ENCODE measurements at places on chromosomes 2 and 18. TPM values are rescaled to one million over a fixed set of nuclear protein-coding genes. Genes with fewer than 3 reads are reported as not detected.

PKP4 gene
- 119 TPM for total RNA-seq

SCG2 gene
- 0.56 TPM for total RNA-seq

SCN7A gene
- total RNA-seq: not detected

TIMM21 gene
- total RNA-seq: 46.7 TPM

IL36RN gene
- 0.12 TPM for total RNA-seq

- H3K27ac ChIP-seq: no peak overlapping the region
- H3K27me3 ChIP-seq: no peaks in the 10 kb centered on the region
- H3K4me3 ChIP-seq: no peak overlapping the region
- no peaks in the 10 kb centered on the region for H3K36me3 ChIP-seq
- H3K4me1 ChIP-seq: no peaks in the 10 kb centered on the region
- no peak for DNase-seq
Measured at GRCh38 chr18:9211955-9212354, 75.4 kb downstream of the ANKRD12 start.

DNA sequence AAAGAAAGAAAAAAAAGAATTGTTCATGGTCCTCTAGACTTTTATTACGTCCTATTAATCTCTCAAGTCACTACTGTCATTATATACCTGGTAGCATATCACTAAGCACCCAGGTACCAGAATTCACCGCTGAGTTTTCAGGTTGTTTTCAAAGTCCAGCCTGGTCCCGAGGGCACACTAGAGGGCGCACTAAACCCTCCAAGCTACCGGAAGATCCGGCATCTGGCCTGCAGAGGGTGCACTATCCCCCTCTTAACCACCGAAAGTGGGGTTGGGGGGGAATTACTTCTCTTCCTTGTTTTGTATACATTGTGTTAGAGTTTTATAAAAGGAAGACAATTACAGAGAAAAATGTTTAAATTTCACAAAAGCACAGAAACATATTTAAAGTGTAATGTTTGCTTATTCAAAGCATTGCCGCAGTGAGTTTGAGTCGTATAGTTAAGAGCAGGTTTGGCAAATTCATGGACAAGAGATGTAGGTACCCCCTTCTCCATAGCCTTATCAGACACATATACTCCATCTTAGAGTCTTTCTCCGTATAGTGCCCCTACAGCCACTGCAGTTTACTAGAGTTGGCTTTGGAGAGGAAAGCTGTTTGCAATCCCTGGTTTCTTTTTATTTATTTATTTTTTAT is 19.2 kb downstream of the MOGAT1 start:
- peak overlapping the region; percentile 56 for H3K27ac ChIP-seq
- H3K27me3 ChIP-seq: no peaks in the 10 kb centered on the region
- H3K4me1 ChIP-seq: peaks cover 66% of the 10 kb centered on the region
- DNase-seq: peak; percentile 78

- no peak for DNase-seq
- H3K4me3 ChIP-seq: no peak overlapping the region
- H3K27ac ChIP-seq: no peak overlapping the region
- no peaks in the 10 kb centered on the region for H3K4me1 ChIP-seq
- no peaks in the 10 kb centered on the region for H3K27me3 ChIP-seq
Measured at GRCh38 chr2:64393383-64394010, 60.5 kb upstream of the LGALSL start.

GRCh38 chr2:219521066-219521880 is 7.0 kb downstream of the ASIC4 start:
- H3K27me3 ChIP-seq: peaks cover 77% of the 10 kb centered on the region
- peaks cover 14% of the 10 kb centered on the region for H3K4me1 ChIP-seq
- no peak overlapping the region for H3K4me3 ChIP-seq
- H3K27ac ChIP-seq: no peak overlapping the region
- H3K36me3 ChIP-seq: no peaks in the 10 kb centered on the region

GRCh38 chr2:10497797-10498251 is 49.7 kb upstream of the ODC1 start:
- peak overlapping the region; percentile 67 for H3K27ac ChIP-seq
- peak overlapping the region; percentile 55 for H3K4me3 ChIP-seq
- DNase-seq: peak; percentile 92
- peaks cover 35% of the 10 kb centered on the region for H3K27me3 ChIP-seq
- peaks cover 13% of the 10 kb centered on the region for H3K36me3 ChIP-seq
- peaks cover 18% of the 10 kb centered on the region for H3K4me1 ChIP-seq

DNA sequence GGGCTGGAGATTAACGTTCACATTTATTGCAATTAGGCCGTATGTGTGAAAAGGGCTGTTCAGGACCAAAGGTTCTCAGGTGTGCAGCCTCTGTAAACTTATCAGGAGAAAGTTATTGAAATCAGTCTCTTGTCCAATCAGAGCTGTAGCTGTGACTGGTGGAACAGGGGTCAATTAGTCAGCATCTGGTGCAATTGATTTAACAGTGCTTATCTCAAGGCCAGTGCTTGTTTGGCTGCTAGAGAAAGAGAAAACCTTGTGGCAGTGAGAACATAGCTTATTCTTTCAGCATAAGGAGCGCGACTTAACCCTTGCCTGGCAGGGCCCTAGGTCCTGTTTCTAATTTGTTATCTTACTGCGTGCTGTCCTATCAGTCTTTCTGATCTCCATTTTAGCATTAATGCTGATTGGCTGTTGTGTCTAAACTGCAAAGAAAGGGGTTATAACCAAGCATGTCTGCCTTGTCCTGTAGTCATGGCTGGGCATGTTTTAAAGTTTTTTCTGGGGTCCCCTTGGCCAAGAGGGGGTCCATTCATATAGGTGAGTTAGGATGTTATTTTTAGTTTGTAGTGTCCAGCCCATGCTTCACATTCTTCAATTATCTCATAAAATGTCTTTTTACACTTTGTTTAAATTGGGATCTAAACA is 66.4 kb downstream of the CYB5A start:
- no peaks in the 10 kb centered on the region for H3K27me3 ChIP-seq
- no peaks in the 10 kb centered on the region for H3K36me3 ChIP-seq
- peaks cover 64% of the 10 kb centered on the region for H3K4me1 ChIP-seq
- H3K27ac ChIP-seq: peak overlapping the region; percentile 70
- peak; percentile 56 for DNase-seq

DNA sequence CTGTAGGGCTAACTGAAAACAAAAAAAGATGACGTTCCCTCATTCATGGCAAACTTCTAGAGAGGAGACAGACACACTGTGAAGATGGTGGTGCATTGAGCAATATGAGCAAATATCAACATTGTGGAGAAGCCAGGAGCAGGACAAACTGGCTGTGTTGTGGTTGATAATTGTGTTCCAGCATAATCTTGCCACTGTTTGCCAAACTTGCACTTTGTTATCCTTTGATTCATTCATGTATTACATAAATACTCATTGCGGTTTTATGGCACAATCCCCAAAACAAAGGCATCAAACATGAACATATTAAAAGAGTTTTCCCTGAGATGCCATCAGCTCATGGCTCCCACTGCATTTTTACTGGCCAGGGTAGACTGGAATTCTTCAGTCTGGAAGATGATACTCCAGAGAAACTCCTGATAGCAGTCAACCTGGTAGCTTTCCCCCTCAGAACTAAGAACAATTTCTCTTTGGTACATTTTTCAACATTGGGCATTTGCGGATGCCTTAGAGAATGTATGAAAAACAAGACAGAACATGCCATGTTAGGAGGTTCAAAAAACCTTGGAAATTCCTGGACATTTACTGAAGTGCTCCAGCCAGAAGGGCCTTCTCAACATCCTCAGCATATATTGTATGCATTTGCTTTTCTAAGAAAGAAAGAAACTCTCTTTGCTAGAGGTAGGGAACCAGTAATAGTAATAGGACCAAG is 487.4 kb upstream of the CELF4 start:
- no peak for DNase-seq
- H3K27ac ChIP-seq: no peak overlapping the region
- no peaks in the 10 kb centered on the region for H3K4me1 ChIP-seq
- H3K4me3 ChIP-seq: no peak overlapping the region
- peaks cover 35% of the 10 kb centered on the region for H3K27me3 ChIP-seq

- no peak overlapping the region for H3K4me3 ChIP-seq
- H3K27me3 ChIP-seq: peaks cover 21% of the 10 kb centered on the region
- H3K36me3 ChIP-seq: no peaks in the 10 kb centered on the region
Measured at GRCh38 chr2:21257621-21258020, 133.9 kb downstream of the TDRD15 start.

DNA sequence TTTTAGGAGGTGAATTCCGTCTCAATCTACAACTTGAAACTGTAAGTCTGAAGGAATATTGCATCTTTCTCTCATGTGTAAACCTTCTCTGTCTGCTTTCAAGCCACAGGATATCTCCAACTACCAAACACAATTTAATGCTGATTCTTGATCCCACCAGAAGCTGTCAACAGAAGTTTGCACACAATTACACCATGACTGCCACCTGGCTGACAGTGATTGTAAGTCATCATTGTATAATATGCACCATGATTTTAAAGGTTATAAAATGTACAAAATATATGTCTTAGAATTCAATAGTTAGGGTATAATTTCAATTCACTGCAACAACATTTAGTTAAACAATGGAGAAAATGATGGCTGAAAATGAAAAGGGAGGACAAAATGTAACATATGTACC is 18.4 kb downstream of the PREPL start:
- no peaks in the 10 kb centered on the region for H3K4me1 ChIP-seq
- DNase-seq: peak; percentile 24
- no peaks in the 10 kb centered on the region for H3K27me3 ChIP-seq

DNA sequence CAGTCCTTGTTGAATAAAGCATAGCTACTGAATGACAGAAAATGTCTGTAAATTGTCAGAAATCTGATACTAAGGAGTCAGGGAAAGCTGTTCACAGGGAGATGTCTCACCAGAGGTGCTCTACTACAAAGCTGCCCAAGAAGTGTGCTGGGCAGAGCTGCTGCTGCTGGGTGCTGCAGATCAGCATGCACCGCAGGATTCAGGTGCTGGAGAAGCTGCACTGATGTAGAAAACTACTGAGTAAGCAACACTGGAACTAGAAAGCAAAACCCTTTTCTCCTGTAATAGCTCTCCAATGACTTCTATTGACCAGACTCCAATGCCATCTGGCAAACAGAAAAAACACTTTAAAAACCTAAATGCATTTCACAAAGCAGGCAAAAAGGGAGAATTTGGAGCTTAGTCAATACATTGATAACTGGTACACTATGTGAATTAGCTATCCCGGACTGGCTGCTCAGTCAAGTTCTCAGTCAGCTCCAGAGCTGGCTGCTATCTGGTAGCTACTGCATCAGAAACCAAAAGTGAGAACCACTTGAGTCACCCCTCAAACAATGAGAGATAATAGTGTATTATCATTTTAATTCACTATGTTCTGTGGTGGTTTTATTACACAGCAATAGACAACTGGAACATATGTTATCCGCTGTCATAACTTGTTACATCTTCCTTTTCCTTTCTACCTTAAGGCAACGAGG is 493.1 kb downstream of the CPS1 start:
- no peak for DNase-seq
- no peaks in the 10 kb centered on the region for H3K4me1 ChIP-seq
- no peak overlapping the region for H3K27ac ChIP-seq
- H3K27me3 ChIP-seq: no peaks in the 10 kb centered on the region
- no peak overlapping the region for H3K4me3 ChIP-seq
- H3K36me3 ChIP-seq: no peaks in the 10 kb centered on the region

- no peaks in the 10 kb centered on the region for H3K27me3 ChIP-seq
- no peaks in the 10 kb centered on the region for H3K4me1 ChIP-seq
- H3K27ac ChIP-seq: no peak overlapping the region
Measured at GRCh38 chr18:78376046-78376445, 603.6 kb upstream of the SALL3 start.

DNA sequence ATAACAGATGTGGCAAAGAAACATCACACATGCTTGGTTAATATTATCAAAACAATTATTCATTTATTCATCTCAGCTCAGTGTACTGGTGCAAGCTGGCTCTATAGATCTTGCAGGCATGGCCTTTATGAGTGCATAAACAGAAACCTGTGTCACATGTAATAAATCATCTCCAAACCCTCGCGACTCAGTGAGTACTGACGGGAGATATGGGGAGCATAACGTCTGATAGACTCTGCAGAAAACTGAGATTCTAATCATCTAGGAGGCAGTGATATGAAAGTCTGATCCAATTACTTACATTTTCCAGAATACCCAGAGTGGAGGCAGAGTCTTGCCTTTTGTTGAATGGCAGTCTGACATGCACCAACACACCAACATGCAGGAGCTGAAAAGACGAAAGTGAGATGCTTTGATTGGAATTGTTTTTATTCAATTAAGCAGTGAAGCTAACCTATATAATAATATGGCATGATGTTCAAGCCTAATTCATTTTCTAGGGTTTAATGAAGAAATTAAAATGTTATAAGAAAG is 416.8 kb downstream of the RNF144A start:
- DNase-seq: no peak
- no peak overlapping the region for H3K4me3 ChIP-seq
- no peaks in the 10 kb centered on the region for H3K36me3 ChIP-seq
- no peak overlapping the region for H3K27ac ChIP-seq

GRCh38 chr2:201680743-201681142 is 17.7 kb downstream of the MPP4 start:
- H3K4me3 ChIP-seq: no peak overlapping the region
- no peaks in the 10 kb centered on the region for H3K36me3 ChIP-seq

GRCh38 chr2:66437109-66437690 is 2.3 kb downstream of the MEIS1 start:
- no peak for DNase-seq
- H3K4me3 ChIP-seq: peak overlapping the region; percentile 8
- peaks cover 35% of the 10 kb centered on the region for H3K36me3 ChIP-seq
- no peaks in the 10 kb centered on the region for H3K27me3 ChIP-seq
- no peak overlapping the region for H3K27ac ChIP-seq
- peaks cover 8% of the 10 kb centered on the region for H3K4me1 ChIP-seq
